ENCODE measurements at places on chromosomes 2 and 18.

- no peak for DNase-seq
Observed at GRCh38 chr2:177340158-177340557, 52.4 kb upstream of the AGPS start.

DNA sequence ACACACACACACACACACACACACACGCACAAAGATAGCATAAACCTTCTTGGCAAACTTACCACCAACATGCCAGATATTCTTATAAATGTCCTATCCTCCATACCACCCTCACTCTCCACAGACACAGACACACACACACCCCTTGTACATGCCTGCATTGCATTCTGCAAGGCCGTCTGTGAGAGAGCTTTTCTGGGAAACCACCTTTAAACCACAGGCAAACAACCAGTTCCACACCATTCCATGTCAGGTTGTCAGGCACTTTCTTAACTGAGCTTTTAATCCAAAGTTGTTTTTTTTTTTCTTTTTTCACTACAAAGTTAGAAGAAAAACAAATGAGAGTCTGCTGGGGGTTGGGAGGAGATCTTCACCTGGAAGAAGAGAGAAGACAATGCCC lies 221.1 kb downstream of the C1D start:
- DNase-seq: no peak

DNA sequence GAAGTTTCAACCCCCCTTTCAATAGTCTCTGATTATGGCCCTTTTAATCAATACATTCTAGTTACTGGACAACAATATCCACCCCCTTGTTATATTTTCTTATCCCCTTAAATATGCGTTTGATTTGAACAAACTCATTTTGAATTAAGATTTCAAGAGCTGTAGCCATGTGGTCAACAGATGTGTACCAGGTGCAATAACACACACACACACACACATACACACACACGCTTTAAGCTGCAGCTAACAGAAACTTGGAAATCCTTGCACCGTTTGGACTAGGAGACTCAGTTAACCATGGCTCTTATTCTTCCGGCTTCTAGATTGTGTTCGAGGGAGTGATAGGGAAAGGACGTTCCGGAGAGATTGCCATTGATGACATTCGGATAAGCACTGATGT lies 82.8 kb downstream of the NRP2 start:
- no peak for DNase-seq

DNA sequence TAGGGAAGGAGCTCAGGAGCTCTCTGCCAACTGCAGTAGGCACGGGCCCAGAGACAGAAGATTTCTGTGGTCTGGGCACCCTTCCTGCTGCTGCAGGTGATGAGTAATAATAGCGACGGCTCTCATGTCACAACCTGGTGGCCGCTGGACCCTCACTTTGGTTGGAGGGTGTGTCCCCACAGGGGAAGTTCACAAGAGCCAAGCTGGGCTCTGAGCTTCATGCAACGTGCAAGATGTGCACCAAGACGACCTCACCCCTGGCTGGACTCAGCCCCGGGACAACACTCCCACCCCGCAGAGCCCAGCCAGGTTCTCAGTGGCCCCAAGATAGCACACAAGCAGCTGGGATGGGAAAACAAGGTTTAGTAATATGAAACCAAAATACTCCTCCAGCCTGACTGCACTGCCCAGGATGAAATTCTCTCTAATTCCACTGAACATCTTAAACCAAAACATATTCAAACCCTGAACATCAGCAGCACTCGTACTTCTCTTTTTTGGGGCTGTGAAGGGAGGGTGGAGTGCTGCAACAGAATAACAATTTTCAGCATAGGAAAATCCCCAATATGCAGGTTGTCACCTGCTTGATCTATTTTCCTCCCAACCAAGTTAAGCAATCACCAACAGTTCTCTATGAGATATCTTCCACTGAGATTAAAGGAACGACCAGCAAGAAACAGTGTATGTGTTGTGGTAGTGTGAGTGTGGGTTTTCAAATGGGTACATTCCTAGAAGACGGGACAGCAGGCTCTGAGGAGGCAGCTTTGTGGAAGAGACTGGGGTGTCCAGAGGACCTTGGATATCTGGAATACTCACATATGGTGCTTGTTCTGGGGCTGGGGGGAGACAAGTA lies 26.5 kb downstream of the BCL2 start:
- no peak for DNase-seq

DNA sequence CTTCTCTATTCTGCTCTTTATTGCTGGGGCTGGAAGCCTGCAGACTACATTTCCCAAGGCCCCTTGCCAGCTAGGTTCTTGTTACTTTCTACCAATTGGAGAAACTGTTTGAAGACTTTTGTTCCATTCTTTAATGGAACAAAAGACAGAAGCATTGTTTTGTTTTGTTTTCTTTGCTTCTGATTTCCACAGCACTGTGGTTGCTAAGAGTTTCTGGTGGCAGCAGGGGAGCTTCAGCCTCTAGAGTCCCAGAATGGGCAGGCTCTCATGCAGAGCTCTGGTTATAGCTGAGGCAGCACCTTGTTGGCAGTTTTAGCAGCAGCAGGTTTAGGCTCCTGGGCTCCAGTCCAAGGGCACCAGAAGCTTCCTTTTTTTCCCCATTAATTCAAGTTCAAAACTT lies 234.3 kb downstream of the ETAA1 start:
- no peak for DNase-seq

DNA sequence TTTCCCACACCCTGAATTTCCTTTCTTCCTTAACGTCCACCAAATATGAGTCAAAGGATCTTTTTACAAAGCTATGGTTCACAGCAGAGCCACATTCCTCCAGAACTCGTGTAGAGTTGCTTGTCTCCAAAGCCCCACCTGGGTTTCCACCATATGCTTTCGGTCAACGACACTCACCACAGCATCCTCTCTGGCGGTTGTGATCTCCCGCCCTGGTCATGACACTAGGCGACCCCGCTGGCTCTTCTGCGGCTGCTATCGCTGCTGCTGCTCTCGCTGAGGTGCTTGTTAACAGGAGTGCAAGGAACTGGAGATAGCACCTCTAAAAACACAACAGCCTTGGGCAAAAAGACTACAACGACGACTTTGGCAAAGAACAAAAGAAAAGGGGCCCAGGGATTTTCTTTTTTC lies 340 bp downstream of the SLC40A1 start:
- DNase-seq: peak; percentile 35

DNA sequence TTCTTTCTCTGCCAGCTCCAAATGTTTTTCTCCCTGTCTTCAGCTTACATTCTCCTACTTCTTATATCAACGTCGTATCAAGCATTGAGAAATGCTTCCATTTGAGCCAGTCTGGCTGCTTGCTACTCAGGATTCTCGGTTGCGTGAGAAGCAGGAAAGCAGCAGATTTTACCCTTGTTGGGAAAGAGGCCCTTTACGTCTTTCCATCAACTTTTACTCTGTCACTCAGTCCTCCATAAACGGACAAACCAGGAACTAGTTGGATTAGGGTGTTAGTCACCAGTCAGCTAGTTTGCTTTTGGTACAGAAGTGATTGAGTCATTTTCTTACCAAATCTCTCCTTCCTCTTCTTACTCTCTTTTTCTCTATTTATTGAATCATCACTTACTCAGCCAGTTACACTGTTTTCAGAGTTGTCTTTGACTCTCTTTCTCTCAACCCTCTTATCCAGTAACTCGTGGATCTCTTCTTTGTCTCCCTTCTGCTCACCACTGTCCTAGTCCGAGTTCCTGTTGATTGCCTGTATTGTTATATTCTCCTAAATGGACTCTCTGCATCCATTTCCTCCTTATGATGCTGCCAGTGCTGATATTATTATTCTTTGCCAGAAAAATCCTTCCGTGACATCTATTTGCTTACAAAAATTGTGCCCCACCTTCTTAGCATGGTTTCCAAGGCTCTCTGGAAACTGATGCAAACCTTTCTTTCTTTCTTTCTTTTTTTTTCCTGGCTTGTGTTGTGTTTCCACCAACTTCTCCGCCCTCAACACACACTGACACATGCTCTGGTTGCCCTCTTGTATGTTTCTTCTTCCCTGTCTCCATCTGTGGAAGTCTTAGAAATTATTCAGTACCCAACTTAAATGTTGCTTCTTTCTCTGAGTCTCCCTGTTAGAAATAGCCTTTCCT lies 61.5 kb downstream of the VRK2 start:
- no peak for DNase-seq

DNA sequence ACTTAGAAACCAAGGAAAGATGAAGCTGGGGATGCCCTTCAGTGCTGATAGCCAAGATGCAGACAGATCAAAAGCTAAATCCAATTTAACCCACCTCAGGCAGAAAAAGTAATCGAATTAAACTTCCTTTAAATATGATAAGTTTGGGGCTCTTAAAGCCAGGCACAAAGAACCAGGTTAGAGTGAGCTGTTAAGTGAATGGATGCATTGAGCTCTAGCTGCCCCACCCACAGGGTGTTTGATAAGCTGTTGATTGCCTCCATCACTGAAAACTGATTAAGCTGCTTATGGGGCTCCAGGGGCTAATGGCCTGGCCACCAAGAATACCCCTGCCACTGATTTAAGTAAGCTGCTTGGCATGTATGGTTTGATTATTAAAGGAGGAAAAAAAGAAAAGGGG lies 119.8 kb downstream of the PLEKHM3 start:
- DNase-seq: peak; percentile 69

GRCh38 chr2:241760301-241760771 lies 16.3 kb upstream of the GAL3ST2 start:
- DNase-seq: peak; percentile 3

Data from D341Med (cell line).